ENCODE measurements at places on chromosomes 11 and 22.

GRCh38 chr22:39598017-39598965 is 27.7 kb downstream of the CACNA1I start:
- DNase-seq, result peak; percentile 62

DNA sequence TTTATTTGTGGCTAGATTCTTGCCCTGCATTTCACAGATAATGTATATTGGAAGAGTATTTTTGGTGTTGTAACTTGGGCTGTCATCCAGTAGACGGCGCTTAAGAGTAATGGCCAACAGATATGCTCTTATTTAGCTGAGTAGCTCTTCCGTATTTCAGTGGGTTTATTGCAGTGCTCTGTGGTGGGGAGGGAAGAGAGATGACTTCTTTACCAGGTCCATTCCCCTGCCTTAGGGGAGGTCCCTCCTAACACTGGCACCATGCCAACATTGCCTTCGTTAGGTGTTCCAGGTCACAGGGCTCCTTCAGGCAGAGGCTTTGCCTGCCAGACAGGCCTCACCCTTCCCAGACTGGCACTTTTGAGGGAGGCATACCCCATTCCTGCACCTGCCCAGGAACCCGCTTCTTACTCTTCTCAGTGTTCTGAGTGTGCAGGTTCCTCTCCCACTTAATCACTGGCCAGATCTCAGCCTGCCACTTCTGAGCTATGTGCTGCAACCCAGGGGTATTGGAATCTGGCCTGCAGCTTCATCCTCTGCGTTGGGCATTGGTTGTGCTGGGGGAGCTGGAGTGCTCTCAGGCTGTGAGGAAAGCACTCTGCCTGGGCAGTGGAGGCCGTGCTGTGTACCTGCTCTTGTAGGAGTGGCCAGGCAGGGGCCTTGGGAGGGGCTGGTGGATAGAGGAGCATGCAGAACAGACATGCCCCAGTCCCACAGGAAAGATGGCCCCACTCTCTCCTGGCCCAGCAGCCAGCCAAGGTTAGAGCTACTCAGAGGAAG is 29.4 kb upstream of the SLN start:
- DNase-seq, result peak; percentile 37

DNA sequence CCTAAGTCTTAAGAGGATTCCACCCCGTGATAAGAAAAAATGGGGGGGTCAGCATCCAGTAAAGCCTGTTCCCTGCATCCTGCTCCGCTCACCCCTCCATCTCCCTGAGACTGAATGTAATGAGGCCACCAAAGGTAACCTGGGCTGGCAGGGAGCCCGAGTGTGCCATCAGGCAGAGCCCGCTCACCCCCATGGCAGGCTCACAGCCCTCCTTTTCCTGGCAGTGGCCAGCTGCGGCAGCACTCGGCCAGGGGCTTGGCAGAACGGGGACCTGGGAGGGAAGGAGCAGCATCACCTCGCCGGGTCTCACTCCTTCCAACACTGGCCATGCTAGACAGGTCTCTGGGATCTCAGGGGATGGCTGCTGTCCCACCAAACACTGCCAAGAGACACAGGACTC is 64.4 kb downstream of the PRDM11 start:
- no peak for DNase-seq

DNA sequence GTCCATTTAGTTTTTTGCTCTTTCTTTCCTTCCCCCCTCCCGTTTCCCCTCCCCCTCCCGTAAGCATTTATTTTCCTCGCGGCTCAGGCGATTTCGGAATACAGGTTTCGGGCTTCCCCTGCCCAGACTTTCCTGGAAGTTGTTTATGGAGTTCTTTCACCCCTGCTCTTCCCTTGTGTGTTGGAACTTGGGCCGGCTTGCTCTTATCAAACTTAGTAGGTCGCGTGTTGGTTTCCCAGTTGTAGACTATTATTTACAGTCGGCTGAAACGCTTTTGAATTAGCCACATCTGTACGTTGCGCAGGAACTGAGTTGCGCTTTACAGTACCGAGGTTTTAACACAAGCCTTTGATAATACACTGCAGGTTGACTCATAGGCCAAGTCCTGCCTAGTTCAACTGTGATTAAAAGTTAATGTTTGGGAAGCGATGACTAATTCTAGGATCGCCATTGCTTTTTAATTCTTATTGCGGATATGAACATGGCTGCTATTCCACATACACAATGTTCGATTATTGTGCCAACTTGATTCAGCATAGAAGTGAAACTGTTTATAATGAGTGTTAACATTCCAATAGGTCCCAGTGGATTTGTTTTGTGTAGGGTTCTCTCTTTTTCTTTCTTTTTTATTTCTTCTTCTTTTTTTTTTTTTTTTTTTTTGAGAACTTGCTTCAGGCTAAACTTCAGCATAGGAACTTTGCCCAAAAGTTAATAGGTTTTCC is 1.7 kb downstream of the YAP1 start:
- DNase-seq, result no peak

GRCh38 chr11:121595717-121596161 is 143.0 kb upstream of the SORL1-AS1 start:
- DNase-seq, result no peak

- DNase-seq, result peak; percentile 20
These were observed 23.8 kb upstream of the ALDH3B2 start for GRCh38 chr11:67698247-67698646.

- peak; percentile 77 for DNase-seq
These were observed 106.4 kb upstream of the SESN3 start for GRCh38 chr11:95337175-95337957.

DNA sequence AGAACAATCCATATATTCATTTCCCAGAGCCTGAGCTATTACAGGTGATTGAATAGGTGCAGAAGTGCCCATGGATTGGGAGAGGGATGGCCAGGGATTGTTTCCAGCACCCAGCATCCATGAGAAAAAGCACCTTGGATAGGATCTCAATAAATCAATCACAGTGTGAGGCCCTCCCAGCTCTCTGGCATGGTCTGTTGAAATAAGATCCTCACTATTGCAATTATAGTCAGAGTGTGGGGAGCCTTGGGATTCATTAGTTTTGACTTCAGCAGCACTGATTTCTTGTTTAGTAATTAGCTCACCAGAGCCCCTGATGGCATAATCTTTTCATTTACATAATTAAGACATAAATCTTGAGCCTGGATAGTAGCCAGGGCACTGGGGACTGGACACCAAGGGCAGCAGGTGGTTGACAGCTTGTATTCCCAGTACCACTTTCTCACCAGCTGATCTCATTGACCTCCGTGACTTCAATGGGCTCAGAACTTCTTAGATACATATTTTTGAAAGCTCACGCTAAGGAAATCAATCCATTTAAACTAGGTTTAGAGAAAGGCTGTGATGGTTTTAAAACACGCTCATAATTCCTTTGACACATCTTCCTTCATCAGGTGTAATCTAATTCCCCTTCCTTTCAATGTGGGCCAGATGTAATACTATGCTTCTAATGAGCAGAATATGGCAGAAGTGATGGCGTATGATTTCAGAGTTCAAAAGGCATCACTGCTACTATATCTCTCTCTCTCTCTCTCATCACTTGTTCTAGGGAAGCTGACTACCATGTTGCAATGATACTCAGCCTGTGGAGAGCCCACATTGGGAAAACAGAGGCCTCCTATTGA is 22.1 kb upstream of the DRD2 start:
- no peak for DNase-seq

GRCh38 chr11:100687054-100687629 is at the start of gene ARHGAP42:
ARHGAP42 (plus strand) TSS chr11:100687288; CDS start chr11:100687679, 391 bp downstream.
- peak; percentile 90 for DNase-seq

- no peak for DNase-seq
These were observed 33.7 kb upstream of the PITPNB start for GRCh38 chr22:27952779-27953178.

DNA sequence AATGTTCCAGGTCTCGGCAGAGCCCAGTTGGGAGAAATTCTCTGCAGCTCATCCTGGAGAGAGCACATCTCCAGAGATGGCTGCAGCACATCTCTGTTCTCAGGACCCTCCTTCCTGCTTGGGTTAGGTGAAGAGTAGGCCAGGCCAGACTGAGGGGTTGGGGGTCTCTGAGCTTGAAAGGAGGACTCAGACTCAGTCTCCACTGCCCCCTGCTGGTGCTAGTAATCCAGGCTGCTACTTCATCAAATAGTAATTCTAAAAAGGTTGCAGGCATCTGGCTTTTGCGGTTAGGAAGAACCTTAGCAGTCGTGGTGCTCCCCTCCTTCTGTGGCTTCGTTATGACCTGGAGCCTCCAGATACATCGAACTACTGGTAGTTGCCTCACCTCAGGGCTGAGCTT is 9.7 kb downstream of the TUB start:
- no peak for DNase-seq

DNA sequence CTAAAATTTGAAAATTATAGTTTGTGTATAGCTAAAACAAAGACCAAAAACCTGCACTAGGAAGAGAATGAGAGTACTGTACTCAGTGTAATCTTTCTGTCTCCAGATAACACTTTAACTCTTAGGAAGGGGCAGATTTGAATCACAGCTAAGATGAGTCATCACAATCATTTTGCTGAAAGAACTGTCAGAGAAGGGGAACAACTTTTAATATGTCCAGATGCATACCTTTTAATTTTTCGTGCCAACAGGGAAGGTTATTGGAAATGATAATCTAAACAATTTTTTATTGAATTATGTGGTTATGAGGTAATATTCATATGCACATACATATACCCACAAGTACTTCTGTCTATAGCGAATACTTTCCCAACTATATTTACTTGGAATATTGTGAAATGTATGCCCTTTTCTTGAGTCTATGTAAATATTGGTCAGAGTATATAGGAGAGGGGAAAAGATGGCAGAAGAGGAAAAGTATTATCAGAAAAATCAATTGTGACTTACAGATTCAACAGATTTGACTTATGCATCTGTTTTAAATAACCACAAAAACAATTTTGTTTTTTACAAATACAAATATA is 51.1 kb upstream of the MUC15 start:
- DNase-seq, result no peak

- DNase-seq, result no peak
These were observed 333.0 kb upstream of the NARS2 start for GRCh38 chr11:78907636-78908035.

DNA sequence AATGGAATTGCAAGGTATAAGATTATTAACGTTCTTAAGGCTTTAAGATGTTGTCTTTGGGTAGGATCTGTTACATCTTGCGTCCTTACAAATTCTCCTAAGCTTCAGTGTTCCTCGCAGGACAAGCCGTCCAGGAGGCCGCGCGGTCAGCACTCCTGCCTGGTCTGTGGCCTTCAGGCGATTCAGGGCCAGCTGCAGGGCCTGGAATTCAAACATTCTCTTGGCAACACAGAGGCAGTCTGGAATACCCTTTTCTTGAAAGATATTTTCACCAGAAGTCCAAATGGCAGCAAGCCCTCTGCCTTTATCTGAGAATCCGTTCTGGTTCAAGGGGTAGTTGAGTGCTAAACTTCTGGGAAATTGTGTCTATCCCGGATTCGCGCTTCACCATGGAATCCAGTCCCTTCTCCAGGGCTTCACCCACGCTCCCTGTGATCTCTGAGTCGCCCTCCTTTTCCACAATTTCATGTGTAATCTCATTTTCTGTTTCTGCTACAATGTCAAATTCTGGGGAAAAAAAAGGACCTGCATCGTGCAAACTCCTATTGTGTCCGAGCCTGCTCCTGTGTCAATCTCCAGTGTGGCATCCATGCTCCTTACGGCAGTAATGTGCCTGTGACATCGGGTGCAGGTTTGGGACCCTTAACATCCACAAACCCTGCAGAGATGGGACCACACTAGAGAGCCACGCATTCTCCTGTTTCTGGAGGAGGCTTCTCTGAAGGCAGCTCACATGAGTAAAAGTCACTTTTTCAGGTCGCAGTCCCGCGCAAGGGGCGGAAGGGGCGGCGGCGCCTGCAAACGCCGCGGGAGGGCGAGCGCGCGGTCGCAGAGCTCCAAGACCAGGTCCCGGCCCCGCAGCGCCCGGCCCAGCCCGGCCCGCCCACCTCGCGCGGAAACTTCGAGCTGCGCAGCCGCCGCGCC is 25.4 kb upstream of the SORL1 start:
- DNase-seq, result peak; percentile 82

- DNase-seq, result no peak
These were observed 29.0 kb downstream of the CAPN1 start for GRCh38 chr11:65210748-65211147.

- no peak for DNase-seq
These were observed 25.2 kb downstream of the USP28 start for GRCh38 chr11:113850188-113850587.

DNA sequence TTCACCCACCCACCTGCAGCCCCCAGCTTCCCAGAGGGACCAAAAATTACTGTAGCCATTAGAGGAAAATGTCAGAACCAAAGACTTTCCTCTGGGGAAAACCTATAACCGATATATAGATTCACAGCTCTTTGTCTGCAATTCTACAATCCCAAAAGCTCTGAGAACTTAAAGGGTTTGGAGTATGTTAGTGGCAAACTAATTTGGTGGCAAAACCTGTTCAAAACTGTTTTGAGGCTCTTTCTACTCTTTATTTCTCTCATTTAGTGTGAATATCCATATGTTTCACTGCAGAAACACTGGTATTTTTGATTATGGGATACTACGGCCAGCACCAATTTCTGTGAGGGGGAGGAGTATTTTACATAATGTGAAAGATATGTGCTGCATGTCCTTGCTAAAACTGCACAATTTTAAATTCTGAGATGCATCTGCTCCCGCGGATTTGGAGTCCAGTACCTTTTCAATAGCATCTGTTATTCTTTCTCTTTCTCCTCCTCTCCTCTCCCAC is 87.5 kb upstream of the MTNR1B start:
- DNase-seq, result no peak

- DNase-seq, result no peak
These were observed 18.4 kb upstream of the NNMT start for GRCh38 chr11:114277637-114278341.

DNA sequence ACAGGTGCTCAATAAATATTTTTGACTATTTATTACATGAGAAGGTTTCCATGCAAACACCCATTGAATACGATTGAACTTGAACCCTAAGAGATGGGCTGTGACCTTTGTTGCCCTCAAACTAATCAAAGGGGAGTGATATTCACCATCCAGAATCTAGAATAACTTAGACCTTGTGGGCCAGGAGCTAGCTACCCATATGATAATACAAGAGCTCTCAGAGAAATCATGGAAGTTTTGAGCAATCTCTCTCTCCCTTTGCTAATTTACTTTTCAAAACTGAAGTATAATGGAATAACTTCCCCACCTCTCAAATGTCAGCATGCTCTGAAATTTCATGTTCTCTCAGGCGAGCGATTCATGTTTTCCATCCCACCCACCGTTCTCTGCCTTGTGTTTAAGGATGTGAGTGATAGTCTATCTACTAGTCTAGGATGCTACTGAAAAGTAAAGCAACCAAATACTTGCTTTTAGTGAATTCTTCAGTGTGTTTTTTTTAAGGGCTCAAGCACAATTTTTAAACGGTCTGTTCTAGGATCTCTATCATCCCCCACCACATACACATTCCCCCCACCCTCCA is 33.3 kb downstream of the BARX2 start:
- no peak for DNase-seq

DNA sequence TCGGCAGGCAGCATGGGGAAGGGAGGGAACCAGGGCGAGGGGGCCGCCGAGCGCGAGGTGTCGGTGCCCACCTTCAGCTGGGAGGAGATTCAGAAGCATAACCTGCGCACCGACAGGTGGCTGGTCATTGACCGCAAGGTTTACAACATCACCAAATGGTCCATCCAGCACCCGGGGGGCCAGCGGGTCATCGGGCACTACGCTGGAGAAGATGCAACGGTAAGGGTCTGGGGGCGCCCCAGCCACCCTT is 204 bp downstream of the FADS2 start:
- no peak for DNase-seq

GRCh38 chr11:117914991-117915618 is 14.1 kb downstream of the TMPRSS13 start:
- DNase-seq, result no peak

- DNase-seq, result no peak
These were observed 163.7 kb downstream of the LARGE1 start for GRCh38 chr22:33756508-33756949.

GRCh38 chr11:133693110-133693509 is 152.2 kb downstream of the SPATA19 start:
- no peak for DNase-seq
